ENCODE measurements at places on chromosomes 2 and 18.

DNA sequence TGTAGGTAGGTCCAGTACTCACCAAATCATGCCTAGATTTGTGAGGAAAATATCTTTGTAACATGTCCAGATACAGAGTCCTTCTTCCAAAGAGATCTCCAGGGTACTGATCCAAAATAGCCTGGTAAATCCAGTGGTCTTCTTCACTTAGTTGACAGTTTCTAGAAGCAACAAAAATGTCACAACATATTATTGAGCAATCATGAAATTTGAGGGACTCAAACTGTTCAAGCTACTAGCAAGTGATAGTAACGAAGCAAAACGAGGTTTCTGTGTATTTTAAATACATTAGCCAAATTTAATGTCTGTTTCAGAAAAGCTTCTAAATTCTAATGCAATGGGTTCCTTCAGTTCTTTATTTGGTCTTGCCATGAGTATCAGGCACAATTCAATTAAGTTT, 142.8 kb downstream of the CCDC148 start:
- no peak for DNase-seq

- DNase-seq = peak; percentile 56
Observed at GRCh38 chr2:85266146-85267041, 61.4 kb downstream of the TGOLN2 start.

- DNase-seq = peak; percentile 66
Observed at GRCh38 chr18:26656944-26657536, 108.7 kb upstream of the KCTD1 start.

- DNase-seq = peak; percentile 30
Observed at GRCh38 chr2:101012706-101013181, 10.7 kb downstream of the RPL31 start.

DNA sequence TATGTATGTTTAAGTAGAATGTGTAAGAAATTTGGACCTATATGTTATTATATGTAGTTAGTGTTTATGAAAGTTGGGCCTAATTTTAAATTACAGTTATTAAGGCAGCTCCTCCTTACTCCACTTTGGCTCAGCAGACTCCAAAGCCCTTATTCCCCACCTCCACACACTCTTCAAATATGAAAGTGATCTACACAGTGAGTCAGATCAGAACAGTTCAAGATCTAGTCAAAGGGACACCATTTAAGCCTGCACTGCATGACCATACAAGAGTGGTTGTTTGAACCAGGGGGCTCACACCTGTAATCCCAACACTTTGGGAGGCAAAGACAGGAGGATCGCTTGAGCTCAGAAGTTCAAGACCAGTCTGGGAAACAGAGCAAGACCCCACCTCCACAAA, 21.2 kb upstream of the PMAIP1 start:
- DNase-seq = no peak

GRCh38 chr2:57452634-57453033, 594.0 kb upstream of the VRK2 start:
- DNase-seq = no peak

DNA sequence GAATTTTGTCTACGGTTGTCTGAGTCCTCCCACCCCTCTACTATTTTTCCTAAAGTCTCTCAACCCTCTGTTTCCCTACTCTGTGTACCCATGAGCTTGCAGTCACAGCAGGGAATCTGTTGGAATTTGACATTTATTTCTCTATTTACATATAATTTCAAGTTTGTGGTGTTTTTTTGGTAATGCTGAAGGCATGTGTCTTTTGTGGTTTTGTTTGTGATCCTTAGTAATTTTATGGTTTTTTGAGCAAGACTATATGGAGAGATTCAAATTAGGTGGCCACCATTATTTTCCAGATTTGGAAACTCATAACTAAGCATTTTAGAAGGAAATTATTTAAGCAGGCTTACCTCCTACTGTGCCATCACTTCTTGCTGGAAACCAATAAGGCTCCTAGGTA, 27.2 kb upstream of the FBLN7 start:
- no peak for DNase-seq

DNA sequence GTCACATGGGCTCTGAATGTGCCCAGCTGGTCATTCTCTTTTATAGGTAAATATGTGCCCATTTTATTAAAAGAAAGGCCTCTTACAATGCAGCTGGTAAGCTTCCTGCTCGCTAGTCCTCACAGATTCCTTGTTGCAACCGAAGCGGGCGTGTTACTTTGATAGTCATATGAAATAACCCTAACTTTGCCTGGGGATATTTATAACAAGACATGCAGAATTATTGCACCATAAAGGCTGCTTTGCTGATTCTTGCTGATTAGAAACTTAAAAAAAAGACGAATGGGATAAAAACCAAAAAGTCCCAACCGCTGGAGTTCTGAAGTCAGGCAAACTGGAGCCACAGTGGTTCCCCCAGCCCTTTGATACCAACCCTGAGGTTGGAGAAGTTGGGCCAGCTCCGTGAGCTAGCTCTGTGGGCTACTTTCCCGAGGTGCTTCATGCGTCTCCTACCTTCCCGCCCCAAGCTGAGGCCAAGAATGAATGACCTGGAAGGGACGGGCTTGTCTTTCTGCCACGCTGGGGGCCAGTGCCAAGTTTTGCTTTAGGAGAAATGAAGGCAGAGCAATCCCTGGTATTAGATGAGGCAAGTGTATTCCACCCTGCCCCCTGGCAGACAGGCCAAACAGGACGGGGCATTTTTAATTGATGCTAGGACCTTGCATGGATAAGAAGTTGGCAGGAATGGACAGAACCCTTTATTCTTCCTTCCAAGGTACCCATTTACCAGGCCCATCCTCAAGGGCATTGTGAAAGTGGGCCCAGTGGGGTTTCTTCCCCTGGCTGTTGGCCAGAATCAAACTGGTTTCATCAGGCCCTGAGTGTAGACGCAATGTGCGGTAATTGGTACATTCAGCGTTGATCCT, 140.4 kb downstream of the KCTD1 start:
- no peak for DNase-seq

DNA sequence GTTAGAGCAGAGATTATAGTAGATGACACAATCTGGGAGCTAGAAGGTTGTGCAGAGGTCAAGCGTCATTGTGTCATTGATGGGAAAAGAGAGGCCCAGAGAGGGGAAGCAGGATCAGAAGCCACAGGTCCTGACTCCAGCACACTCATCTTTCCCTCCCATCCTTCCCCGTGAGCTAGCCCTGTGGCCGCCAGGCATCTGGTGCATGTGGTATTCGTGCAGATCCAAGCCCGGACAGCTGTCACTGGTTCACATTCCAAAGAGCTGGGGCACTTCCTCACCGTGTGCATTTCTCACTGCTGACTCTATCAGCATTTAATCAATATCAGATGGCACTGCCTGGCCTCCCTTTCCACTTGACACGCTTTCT, 94.1 kb upstream of the THOC1 start:
- peak; percentile 79 for DNase-seq

GRCh38 chr2:237207646-237208045, 122.0 kb downstream of the COPS8 start:
- DNase-seq = no peak

DNA sequence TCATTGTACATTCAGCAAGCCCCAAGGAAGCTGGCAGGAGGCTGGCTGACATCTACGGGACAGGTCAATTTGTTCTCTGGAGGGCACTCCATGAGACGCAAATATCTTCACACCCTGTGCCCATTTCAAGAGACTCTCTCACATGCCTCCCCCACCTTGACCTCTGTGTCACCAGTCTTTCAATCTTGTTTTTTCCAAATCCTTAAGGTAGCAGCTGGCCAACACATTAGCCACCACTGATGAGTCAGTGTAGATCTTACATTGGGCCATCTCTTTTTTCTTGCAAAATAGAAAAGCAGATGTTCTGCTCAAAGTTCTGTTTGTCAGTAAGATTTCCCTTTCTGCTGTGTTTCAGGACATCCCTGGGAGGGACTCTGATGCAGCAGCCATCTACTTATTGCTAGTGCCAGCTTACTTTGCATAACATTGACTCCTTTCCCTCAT, 1.7 kb upstream of the DPP4 start:
- no peak for DNase-seq

GRCh38 chr2:138403431-138403927, 98.1 kb upstream of the SPOPL start:
- DNase-seq = no peak

DNA sequence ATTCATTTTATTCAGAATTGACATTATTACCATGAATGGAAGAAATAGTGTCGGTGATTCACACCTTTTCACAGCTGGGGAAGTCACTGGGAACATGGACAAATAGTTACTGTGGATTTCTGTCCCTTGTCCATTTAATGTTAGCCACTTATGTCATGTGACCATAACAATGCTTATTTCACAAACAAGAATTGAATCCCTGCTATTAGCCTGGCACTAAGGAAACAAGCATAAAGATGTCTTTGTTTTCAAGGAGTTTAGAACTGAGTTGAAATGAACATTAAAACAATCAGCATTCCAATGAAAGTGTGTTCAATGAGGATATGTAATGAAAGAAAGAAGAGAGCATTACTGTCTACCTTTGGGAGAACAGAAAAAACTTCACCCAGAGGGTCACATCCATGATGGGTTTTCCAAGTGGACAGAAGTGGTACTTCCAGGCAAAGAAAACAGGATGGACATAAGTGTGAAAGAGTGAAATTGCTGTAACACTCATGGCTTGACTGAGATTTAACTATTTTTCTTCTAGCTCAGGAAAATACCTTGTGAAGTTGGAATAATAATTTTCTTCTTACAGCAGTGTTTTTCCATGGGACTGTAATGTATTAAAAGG, 324.5 kb upstream of the UBE2E3 start:
- no peak for DNase-seq

DNA sequence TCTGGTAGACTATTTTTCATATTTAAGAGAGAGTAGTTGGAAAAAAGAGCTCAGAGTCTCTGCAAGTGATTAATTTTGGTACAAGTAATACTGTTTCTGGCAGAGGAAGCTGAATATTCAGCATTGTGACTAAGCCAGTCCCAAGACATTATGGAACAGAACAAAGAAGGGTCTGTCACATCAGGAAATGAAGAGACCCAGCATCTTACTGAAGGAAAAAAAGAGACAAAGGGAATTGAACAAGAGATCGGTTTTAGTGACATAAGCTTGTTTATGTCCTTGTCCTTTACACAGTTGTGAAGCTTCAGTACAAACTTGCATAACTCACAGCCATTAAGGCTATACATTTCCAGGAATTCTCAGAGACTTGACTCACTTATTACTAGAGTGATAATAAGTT, 568.5 kb upstream of the SLC8A1 start:
- DNase-seq = no peak

DNA sequence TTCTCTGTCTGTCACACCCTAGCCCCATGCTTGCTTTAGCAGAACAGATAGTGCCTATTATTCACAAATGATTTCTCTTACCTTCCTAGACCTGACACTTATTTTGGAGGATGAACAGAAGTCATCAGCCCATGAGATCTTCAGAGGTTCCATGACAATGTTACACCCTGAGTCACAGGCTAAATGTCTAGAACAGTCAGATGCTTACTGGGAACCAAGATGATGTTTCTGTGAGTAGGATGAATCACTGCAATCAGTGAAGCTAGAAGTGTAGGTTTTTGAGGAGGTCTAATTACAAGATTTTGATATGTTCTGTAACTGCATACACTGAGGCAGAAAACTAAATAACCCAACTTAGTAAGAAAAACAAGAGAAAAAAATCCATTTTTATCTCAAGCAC, 123.0 kb upstream of the THUMPD2 start:
- no peak for DNase-seq

- no peak for DNase-seq
Observed at GRCh38 chr2:138187221-138187620, 222.9 kb downstream of the HNMT start.

DNA sequence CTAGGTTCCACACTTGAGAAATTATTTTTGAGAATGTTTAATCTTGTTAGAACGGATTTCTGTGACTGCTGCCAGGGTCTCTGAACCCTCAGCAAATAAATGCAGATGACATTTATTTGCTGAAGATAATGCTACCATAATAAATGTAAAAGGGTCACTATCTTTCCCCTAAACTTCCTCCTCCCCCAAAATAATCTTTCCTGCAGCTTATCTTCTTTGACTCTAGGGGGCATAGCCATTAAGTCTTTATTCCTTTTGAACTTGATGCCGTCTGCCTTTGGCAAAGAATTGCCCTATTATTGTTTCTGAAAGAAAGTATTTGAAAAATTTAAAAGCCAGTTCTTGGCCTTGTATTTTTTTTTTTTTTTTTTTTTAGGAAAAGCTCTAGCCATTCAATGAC, 63.6 kb upstream of the ACSL3 start:
- peak; percentile 9 for DNase-seq

GRCh38 chr2:235770909-235771820, 277.3 kb downstream of the AGAP1 start:
- no peak for DNase-seq

GRCh38 chr2:190582019-190582418, 47.5 kb upstream of the NEMP2 start:
- no peak for DNase-seq

- DNase-seq = no peak
Observed at GRCh38 chr2:121818546-121818945, 63.1 kb downstream of the TSN start.

- DNase-seq = no peak
Observed at GRCh38 chr2:202317080-202317857, 51.7 kb downstream of the NOP58 start.

- no peak for DNase-seq
Observed at GRCh38 chr2:202164411-202164810, 74.0 kb downstream of the SUMO1 start.

- DNase-seq = no peak
Observed at GRCh38 chr2:150392614-150393013, 94.9 kb downstream of the RND3 start.

DNA sequence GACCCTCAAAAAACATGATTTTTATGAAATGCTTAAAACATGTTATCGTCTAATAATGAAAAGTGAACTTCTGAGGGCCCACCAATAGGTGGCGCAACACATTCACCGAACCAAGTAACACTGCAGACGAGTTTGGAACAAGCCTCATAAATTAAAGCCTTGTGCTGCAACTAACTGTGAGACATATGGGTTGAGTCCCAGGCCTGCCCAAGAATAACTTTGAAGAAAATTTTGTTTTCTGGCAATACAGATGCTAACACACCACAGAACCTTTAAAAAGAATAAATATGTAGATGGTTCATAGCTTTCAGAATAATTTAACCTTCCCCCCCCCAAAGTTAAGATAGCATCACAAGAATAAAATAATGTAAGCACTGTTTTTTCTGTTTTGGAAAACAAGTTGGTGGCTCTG, 285.9 kb downstream of the RNF144A start:
- DNase-seq = peak; percentile 77

DNA sequence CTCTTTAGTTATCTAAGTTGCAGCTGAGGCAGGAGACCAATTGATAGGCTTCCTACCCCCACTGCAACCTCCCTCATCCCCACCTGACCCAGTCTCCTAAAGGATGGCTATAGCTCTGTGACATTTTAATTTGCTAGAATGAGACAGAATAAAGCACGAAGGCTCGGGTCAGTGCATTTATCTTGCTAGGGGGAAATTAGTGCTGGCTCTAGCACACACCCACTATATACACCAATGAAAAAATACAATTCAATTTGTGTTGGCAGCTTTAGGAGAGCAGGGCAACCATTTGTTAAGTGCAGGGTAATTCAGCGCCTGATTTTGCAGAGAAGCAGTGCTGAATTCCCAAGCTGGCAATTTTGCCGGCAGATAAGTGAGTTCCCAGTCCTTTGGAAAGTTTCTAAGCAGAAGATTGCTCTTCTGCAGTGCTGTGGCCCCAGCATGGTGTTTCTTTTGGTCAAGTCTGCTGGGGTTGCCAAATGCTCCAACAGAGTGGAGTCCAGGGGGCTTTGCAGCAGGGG, 346.0 kb downstream of the ALK start:
- no peak for DNase-seq

Measured in SK-N-DZ (cell line).